ENCODE measurements at places on chromosomes 5 and 9.

DNA sequence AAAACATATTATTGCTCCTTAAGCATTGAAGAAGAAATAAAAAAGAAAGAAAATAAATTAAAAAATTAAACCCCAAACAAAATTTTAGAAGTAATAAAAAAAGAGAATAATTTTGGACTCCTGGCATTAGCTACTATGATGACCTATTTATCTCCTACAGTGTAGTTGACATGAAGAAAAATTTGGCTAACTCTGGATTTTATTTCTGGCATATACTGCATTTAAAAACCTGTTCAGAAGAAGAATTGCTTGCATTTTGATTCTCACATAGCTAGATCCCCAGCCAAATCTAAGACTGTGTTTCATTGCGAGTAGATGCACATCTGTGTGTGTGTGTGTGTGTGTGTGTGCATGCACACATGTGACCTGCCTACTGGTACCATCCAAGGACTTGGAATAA is 30.1 kb upstream of the GABRG2 start:
- no peak for DNase-seq

- DNase-seq = no peak
Observed at GRCh38 chr5:151541571-151541970, 49.6 kb downstream of the FAT2 start.

GRCh38 chr5:138241688-138242571 is 28.8 kb upstream of the CDC23 start:
- no peak for DNase-seq

- DNase-seq = no peak
Observed at GRCh38 chr9:112166176-112167140, 8.6 kb downstream of the SUSD1 start.

GRCh38 chr9:134057751-134058701 is 9.8 kb downstream of the BRD3 start:
- DNase-seq = no peak

DNA sequence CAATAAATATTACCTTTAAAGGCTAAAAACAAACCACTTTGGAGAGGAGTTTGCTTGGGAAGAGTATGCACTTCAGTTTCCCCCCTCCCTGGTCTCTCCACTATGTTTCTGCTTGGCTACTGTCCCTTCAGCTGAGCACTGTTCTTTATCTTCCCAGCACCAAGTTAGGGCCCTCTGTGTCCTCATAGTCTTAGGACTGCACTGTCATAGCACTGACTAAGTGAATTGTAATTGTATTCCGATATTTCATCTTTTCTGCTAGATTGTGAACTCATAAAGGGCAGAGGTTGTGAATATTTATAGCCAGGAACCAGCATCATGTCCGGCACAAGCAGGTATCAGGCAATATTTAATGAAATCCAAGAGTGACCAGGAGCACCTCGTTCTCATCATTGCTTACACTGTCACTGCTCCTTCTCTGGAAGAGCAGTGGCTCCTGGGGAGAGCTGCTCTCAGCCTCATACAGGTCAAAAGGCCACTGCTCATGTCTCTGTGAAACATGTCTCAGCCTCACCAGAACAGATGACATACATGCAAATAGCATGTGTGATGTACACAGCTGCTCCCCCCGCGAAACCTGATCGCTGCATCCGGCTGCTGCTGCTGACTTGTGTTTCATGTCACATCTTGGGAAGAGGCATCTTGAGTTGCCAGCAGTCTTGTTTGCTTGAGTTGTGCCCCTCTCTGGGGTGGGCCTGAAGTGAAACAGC is 279.7 kb upstream of the MSX2 start:
- DNase-seq = no peak

DNA sequence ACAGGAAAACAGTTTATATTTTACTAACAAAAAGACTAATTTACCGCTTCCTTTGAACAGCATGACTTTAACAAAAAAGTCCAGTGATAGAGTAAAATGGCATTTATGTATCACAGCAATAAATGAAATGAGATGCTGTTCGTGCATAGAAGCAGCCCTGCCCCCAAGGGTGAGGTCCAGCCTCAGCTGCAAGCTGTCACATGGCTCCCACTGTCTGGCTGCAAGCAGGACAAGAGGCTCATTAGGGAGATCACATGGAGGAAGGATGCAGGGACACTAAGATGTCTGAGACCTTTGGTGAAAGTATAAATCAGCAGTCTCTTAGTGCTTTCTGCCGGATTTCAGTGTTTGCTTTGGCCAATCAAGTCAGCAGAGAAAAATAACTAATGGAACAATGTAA is 23.0 kb downstream of the GDNF start:
- DNase-seq = no peak

GRCh38 chr5:160349249-160349934 is 21.0 kb downstream of the C1QTNF2 start:
- DNase-seq = no peak
